ENCODE measurements at places on chromosomes 6 and 20.

- no peak for DNase-seq
These were observed 447.8 kb upstream of the BTBD3 start for GRCh38 chr20:11469795-11470435.

DNA sequence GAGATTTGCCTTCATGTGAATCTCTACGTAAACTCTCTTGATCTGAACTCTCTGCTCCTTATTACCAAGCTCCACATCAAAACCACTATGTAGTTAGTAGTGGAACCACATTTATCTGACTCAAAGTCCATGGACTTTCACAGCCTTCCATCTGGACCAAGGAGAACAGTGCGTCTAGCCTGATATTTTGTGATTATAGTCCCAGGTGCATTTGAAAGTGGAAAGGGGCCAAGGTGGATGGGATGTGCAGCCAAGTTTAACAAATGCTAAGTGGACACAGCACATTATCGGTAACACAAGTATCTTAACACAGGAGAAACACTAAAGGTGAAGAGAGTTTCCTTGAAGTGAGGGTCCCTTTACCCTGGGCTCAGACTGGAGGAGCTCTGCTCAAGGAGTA is 281.2 kb upstream of the SGK1 start:
- no peak for DNase-seq

GRCh38 chr6:163529605-163530004 is 115.1 kb downstream of the QKI start:
- peak; percentile 7 for DNase-seq

DNA sequence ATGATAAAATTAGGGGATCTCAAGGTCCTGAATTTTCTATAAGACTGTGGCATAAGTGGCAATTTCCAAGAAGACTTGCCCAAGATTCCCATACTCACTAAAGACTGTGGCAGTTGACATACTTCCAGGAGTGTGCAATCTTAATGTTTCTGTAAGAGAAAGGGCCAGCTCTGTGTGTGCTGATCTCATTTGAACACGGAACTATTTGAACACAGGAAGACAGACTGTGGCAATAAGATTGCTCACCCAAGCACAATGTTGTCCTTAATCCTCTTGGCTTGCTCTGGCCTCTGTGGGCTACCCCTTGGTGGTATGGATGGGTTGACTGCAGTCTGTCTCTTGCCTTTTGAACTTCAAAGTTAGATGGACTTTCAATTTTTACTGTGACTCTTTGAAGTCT is 151.4 kb downstream of the PHF3 start:
- DNase-seq, result no peak

DNA sequence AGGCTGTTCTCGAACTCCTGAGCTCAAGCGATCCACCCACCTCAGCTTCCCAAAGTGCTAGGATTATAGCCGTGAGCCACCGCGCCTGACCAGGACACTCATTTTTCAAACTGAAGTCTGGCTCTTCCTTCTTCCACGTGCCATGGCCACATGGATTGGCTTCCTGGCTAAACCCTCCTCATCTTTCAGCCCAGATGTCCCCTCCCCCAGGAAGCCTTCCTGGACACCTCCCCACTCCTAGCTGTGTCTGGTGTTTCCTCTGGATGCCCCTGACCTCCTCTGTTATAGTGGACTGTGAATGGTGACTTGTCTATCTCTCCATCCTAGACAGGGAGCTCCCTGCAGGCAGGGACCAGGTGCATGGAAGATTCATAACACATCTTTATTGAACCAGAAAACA is 57.2 kb downstream of the RIPOR3 start:
- no peak for DNase-seq

DNA sequence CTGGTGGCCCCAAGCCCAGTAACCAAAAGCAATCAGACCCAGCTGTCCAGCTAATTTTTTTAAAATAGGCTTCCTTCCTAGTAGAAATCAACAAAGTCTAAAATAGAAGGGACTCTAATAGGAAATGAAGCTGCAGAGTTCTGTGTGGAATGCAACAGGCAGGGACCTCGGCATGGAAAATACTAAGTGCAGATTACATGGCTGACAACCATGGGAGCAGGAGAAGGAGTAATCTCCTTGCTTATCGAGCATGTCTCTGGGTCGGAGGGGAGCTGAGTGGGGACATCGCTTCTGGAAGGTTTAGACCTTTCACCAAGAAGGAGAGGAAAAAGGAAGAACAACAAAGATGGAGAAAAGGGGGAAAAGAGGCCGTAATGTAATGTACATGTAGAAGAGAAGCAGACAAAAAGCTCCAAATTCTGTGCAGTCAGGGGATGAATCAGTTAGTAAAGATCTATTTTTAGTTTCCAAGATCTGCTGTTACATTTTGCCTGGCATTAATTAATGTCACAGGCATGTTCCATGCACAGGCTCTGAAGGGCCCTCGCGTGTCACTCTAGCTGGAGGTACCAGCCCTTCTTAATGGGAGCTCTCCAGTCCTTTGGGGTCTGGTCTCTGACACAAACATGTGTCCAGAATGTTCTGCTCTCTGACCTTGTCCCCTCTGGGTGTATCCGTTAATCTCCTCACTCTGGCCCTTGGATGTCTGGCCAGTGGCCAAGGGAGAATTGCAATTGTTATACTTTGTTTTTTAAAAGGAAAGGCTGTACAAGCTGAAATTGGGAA is 16.6 kb upstream of the ZNF831 start:
- no peak for DNase-seq

- DNase-seq, result no peak
These were observed 64.5 kb upstream of the PMEPA1 start for GRCh38 chr20:57774111-57774880.

DNA sequence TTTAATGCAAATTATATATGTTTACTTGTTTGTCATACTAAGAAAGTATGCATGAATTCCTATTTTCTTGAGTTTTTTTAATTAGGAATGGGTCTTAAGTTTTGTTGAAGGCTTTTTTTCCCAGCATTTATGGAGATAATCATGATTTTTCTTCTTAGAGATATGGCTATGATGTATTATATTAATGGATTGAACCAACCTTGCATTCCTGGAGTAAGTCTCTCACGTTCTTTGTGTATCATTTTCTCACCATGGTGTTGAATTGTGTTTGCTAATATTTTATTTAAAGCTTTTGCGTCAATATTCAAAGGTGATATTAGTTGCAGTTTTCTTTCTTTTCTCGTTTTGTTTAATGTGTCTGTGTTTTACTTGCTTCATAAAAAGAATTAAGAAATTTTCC is 48.4 kb upstream of the SLC35D3 start:
- DNase-seq, result peak; percentile 13

DNA sequence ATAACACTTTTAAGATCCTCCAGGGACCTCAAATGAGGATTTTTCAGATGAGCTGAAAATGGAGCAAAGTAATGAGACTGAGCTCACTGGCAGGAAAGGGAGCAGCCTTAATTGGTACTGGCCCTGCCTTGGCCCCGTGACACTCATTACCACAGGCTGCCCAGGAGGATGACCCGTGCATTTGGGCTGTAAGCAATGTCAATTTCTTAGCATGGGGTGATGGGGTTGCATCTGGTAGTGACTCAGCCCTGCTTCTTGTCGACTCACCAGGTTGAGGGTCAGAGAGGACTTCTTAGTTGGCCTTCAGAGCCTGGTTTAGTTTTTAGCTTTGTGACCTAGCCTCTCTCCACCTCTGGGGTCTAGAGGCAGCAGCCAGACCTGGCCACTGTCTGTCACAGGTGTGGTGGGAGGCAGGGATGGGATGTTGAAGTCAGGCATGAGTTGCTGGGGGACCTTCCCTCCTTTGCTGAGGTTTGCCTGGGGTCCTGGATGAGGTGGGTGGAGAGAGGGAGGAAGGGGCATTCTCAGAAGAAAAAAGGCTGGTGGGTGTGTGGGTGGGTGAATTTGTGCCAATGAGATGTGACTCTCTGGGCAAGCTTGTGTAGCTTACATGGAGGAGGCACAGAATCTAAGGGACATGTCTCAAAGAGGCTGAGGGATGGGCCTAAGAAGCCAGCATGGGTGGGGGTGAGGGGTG is 25.9 kb upstream of the EPB41L1 start:
- peak; percentile 45 for DNase-seq

GRCh38 chr20:54872440-54872839 is 397.0 kb downstream of the DOK5 start:
- DNase-seq, result no peak
